CD4-positive, alpha-beta T cell treated with Interferon gamma for 1 hour (primary cell): ENCODE measurements at places on chromosomes 3 and 15.
A peak's percentile ranks its signal among the peaks of the same experiment; 100 is the strongest.

GRCh38 chr3:30231277-30232141 lies 374.9 kb upstream of the TGFBR2 start:
- DNase-seq, result no peak

DNA sequence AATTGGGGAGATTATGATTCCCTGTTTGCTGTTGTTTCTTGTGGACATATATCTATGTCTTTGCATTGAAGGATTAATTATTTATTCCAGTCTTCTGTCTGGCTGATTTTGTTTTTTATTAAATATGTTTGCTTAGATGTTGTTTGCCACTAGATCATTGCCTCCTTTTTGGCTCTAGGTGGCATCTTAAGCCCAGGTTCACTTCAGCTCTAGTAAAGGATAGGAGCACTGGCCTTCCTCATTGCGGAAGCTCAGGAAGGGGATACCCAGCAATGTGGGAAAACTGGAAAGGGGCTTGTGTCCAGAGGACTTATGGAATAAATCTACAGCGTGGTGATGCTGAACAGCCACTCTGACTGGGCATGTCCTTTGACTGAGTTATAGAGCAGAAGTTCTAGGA lies 821.6 kb downstream of the PDCD6IP start:
- no peak for DNase-seq

- DNase-seq, result no peak
These were observed 2.5 kb downstream of the ARHGAP31 start for GRCh38 chr3:119296727-119297122.

GRCh38 chr15:66017000-66017399 lies 147.7 kb downstream of the RAB11A start:
- no peak for DNase-seq

GRCh38 chr3:153666991-153667740 lies 454.0 kb upstream of the ARHGEF26 start:
- no peak for DNase-seq

DNA sequence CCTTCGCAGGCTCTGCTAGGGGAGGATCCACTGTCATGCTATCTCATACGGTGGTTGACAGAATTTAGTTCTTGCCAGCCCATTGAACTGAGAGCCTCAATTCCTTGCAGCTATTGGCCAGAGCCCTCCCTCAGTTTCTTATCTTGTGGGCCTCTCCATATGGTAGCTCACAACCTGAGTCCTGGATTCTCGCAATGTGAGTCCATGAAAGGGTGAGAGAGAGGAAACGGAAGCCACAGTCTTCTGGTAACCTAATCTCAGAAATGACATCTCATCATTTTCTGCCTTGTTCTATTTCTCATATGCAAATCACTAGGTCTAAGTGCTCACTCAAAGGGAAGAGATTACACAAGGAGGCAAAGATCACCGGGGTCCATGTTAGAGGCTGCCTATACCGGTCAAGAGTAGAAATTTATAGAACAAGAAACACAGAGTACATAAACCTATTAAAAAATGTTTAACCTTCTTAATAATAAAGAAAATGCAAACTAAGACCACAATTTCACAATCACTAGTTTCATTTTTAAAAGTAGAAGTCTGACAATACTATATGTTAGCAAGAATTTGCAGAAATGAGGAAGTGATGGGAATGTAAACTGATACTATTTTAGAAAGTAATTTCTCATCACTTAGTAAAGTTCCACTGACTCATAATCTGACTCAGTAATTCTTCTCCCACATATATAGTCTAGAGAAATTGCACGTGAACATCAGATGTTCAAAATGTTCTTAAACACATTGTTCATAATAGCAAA lies 378.4 kb upstream of the AGTR1 start:
- DNase-seq, result no peak

- DNase-seq, result no peak
These were observed 52.7 kb upstream of the LMOD3 start for GRCh38 chr3:69174871-69175737.

GRCh38 chr3:49805367-49805782 lies 2.3 kb downstream of the INKA1 start:
- peak; percentile 64 for DNase-seq

GRCh38 chr15:29849218-29849617 lies 26.9 kb upstream of the TJP1 start:
- no peak for DNase-seq

- DNase-seq, result no peak
These were observed 7.3 kb upstream of the CD96 start for GRCh38 chr3:111534701-111535100.

DNA sequence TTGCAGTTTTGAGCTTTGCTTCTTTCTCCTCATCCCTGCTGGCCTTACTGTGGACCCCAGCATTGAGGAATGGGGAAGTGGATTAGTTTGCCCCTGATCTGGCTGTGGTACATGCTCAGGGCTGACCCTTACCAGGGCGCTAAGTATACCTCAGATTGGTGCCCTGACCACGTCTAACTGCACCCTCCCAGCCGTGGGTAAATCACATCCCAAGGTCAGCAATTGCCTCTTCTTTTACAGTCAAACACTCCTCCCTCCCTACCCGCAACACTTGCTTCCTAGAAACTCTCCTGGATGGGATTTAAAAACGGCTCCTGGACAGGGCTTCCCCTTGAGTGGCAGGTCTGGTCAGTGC lies 437.9 kb downstream of the NR2F2 start:
- no peak for DNase-seq

DNA sequence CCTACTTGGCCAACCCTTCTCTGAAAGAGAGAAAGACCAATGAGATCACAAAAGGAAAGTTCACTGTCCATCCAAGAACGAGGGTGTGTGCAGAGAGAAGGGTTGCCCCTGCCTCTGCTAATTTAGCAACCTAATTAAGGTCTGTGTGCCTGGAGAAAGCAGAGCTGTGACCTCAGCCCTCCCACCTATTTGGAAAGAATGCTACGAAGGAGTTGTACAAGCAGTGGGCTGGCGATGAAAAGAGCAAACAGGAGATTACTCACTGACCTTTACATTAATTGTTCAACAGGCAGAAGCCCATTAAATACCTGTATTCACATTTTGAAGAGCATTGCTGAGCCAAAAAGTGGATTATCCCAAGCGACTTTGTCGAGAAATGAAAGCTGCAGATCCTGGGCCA lies 314.9 kb downstream of the NTRK3 start:
- no peak for DNase-seq

GRCh38 chr3:133561679-133562078 lies 11.8 kb upstream of the CDV3 start:
- DNase-seq, result no peak
